ENCODE measurements at places on chromosomes 1 and 21. TPM values are rescaled to one million over a fixed set of nuclear protein-coding genes. Genes with fewer than 3 reads are reported as not detected.

DNA sequence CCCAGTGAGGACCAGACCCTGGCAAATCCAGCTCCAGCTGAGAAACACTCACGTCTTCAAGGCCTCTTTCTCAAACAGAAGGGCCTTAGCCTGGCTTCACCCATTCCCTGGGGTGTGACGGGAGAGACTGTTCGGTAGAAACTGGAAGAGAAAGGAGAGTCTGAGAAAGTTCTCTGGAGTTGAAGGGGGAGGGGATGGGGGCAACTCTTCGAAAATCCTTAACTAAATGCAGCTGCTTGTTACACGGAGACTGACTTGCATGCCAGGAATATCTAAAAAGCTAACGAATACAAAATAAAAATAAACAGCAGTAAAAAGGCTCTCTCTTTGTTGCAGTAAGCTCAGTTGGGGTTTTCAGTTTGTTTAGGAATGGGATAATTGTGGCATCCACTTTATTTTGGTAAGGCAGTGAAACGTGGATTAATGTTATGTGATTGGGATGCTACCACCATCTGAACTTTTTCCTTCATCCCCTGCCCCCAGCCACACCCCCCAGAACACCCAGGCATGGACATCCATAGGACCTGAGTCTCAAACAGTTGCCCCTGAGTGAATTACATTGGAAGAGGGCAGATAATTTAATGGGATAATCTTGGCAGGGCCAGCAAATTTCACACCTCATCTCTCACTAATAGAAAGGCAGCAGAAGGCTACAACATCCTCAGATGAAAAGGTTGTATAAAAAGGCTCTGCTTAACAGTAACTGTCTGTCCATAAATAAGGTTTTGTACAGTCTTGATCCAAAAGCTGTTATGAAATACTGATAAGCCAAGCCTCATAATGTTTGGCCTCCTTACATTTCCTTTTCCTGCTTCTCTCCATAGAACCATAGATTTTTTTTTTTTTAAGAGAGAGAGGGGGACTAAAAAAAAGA, 5.8 kb downstream of the ROR1 start:
- DNase-seq: no peak

The RAB25 gene
- total RNA-seq: 1.8 TPM

DNA sequence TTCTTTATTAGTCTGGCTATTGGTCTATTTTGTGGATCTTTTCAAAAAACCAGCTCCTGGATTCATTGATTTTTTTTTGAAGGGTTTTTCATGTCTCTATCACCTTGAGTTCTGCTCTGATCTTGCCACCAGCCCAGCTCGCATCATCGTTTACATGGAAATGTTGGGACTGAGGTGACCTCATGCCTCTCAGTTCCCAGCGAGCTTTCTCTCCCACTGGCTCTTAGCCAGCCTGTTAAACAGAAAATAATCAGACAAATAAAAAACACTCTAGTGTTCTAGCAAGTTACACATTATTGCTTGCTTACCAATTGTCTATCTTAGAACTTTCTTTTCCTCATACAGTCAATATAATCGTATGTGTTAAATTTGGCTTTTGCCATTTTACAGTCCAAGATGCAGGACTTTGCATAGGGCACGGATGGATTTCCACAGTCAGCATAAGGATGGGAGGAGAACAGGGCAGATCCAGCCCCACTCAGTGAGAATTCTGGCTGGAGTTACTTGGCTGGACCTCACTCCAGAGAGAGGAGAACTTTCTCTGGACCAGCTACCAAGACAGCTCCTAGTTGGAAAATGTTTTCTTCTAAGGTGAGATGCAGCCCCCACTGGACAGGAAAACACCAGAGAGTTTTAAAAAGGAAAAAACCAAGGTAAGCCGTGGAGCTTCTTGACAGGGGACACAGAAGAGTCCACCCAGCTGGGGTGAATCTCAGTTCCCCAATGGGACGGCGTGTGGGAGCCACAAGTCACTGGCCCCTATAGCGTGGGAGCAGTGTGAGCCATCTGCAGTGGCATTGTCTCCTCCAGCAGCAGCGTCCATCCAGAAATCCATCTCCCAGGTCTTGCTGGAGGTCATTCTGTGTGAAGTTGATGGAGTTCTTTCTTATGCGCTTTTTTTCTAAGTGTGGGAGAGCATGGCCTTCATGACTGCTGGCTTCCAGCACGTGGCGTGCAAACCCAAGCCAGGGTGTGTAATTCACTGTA, 17.6 kb downstream of the PGBD2 start:
- DNase-seq: no peak

- no peak for DNase-seq
Measured at GRCh38 chr21:20701235-20701634, 297.0 kb upstream of the NCAM2 start.

GRCh38 chr21:44935533-44935927, 4.3 kb upstream of the SLX9 start:
- DNase-seq: no peak

The S100A7 gene
- total RNA-seq: not detected

DNA sequence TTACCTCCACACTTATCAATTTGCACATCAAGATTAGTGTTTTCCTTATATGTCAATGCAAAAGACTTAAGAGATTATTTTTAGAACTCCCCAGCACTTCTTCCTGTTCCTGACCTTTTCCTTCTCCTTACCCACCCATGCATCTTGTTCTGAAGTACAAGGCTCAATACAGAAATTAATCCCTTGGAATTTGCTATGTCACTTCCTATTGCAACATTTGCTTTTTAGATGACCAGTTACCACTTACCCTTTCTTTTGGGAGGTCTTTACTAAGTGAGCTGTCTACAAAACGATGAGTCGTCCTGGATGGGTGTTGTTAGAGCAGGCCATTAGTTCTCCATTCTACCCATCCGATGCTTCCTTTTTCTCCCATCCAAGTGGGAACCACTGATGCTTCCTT, 221.2 kb downstream of the FMN2 start:
- DNase-seq: no peak

The OR2T2 gene
- not detected for total RNA-seq

GRCh38 chr1:8903410-8903809, 24.9 kb upstream of the ENO1 start:
- no peak for DNase-seq

The ZNF648 gene
- total RNA-seq: not detected

- DNase-seq: no peak
Measured at GRCh38 chr1:145747398-145748247, 28.3 kb downstream of the CD160 start.

GRCh38 chr1:212583643-212584042, 24.9 kb upstream of the ATF3 start:
- DNase-seq: no peak

The HRNR gene
- total RNA-seq: not detected

The RIMS3 gene
- total RNA-seq: 1.7 TPM

- no peak for DNase-seq
Measured at GRCh38 chr1:166929911-166930310, 45.4 kb downstream of the ILDR2 start.

DNA sequence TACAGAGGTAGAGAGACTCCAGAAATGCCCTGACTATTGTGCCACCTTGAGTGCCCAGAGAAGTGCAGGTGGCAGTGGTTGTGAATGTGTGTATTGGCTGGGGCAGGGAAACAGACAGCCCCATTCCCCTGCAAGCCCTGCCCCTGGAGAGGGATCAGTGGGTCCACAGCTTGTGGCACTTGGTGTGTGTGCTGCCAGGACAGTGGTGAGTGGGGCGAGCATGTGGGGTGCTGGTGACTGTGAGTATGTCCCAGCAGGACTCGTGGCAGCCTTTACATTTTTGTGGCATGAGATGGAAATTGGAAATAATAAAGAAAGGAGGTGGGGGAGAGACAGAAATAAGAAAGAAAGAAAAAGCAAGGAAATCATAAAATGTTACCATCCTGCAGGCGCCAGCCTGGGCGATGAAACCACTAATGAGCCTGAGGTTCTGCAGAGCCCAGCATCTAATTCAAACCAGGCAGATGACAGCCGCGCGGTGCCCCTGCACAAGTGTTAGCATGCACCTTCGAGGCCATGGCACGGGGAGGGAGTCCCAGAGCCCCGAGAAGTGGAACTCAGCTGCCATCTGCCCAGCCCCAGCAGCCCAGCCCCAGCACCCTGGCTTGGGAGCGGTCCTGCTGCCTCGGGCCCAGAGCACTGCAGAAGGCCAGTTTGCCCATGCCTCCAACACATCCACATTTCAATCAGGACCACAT, 49.1 kb upstream of the ZBTB40 start:
- DNase-seq: no peak

- no peak for DNase-seq
Measured at GRCh38 chr1:36088265-36088576, 471 bp upstream of the ADPRS start.

The CLCA1 gene
- not detected for total RNA-seq

DNA sequence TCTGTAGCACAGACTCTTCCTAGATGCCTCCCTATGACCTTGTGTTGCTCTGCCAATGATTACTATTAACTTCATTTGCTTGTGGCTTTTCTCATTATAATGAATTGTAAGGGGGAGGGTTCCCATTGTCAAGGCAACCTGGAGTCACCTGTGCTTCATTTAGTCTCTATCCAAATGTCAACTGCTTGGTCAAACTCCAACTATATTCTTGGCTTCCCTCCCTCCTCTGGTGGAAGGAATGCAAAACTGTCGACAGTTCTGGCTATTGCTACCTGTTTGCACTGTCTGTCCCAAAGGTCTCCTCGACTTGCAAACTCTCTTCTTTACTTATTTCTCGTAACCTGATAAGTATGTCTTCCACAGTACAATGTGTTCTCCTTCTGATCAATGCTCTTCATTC, 100.3 kb downstream of the CACNA1E start:
- no peak for DNase-seq

DNA sequence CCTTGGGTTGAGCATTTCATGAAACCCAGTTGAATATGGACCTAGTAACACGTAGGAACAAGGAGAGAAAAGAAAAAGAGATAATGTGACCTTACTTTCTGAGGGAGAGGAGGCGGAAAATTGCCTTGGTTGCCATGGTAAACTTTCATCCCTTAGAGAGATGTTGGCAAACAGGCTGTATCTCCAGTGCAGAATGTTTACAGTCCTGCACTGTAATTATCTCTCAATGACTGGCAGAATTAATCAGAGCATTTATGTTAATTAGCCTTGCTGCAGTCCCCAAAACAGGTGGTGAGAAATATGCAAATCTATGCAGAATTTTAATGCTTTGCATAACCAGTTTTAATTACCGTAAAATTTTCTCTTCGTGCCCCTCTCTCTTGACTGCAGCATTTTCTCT, 147.3 kb downstream of the CD247 start:
- no peak for DNase-seq

DNA sequence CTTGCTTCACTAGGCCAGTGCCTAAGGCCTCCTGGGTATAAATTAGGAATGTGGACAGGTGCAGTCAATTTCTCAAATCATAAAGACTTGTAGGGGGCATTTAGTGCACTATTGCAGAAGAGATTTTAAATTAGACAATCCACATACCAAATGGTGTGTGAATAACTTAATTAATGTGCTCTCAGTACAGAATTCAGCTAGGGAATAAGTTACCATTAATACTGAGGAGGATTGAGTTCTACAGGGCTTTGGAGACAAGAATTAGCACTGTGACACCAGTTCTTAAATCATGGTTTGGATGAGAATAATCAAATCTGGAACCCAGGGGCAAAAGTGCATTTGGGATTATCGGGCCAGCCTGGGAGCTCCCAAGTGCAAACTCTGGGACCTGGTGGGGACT, 1.7 kb downstream of the SYPL2 start:
- DNase-seq: no peak

DNA sequence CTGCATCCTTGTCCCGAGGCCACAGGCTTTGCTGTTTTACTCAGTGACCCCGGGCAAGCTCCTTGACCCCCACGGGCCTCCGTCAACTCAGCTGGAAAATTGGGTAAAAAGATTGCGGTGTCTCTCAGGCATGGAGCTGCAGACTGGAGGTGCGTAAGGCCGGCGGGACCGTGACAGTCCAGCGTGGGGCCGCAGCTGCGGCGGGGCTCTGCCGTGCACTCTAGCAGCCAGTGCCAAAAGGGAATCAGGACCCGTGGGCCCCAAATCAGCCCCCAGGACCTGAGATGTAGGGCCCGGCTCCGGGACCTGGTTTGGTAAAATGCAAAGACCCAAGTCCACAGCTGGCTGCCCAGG, 158.3 kb downstream of the PRDM16 start:
- no peak for DNase-seq

The IFNLR1 gene
- total RNA-seq: 1.3 TPM

The DHRS3 gene
- 38.3 TPM for total RNA-seq

The TMEM52 gene
- total RNA-seq: 0.52 TPM

The SPRR2F gene
- not detected for total RNA-seq

DNA sequence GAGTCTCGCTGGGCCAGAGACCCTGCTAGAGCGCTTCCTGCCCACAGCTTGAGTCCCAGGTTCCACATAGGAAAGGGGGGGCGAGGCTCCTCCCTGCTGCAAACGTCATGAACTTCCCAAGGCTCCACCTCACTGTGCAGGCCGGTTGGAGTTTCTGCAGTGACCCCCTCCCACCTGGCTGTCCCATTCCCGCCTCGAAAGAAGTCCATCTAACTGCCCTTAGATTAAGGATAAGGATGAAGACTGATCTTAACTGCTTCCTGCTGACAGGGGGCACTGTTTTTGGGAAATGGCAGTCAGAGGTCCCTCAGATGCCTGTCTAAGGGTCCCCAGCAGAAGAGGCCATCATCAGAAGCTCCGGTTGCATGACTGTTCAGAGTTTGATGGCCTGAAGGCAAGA, 62.7 kb downstream of the STUM start:
- no peak for DNase-seq

The PRRX1 gene
- total RNA-seq: not detected

DNA sequence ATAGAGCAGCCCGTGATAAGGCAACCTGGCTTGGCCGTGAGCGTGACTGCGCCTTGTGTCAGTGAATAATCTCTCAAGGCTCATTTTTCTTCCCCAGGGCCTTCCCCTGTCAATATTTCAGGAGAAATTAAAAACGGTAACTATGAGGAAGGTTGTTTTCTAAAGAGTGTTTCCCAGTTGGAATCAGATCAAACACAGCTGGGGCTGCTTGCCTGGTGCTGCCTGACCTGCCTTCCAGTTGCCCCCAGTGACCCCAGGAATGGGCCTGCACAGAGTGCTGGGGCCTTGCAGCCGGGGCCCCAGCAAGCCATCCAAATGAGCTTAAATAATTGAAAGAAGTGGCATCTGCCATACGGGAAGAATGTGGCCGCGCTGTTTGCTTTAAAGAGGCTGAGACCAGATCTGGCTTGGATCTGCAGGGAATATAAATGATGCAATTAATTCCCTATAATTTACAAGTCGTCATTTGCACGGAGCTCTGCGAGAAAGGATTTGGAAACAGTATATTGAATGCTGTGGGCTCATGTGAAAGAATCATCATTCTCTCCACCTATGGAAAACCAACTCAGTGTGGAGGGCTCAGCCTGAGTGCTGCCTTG, 203.9 kb downstream of the C1orf94 start:
- DNase-seq: no peak

The TMEM240 gene
- not detected for total RNA-seq

The GJA8 gene
- total RNA-seq: not detected

The HUNK gene
- 1.3 TPM for total RNA-seq

- no peak for DNase-seq
Measured at GRCh38 chr1:207063014-207063413, 9.9 kb downstream of the PFKFB2 start.

The CFAP141 gene
- total RNA-seq: not detected

- DNase-seq: no peak
Measured at GRCh38 chr1:222373831-222374602, 173.9 kb downstream of the HHIPL2 start.

- DNase-seq: no peak
Measured at GRCh38 chr1:175287849-175288248, 95.3 kb upstream of the KIAA0040 start.

GRCh38 chr1:177546346-177546745, 375.6 kb downstream of the BRINP2 start:
- DNase-seq: no peak

The TMIGD3 gene
- total RNA-seq: not detected
